ENCODE measurements at places on chromosomes 6 and 20.

GRCh38 chr6:142906945-142907470 is 38.0 kb downstream of the HIVEP2 start:
- DNase-seq = no peak

DNA sequence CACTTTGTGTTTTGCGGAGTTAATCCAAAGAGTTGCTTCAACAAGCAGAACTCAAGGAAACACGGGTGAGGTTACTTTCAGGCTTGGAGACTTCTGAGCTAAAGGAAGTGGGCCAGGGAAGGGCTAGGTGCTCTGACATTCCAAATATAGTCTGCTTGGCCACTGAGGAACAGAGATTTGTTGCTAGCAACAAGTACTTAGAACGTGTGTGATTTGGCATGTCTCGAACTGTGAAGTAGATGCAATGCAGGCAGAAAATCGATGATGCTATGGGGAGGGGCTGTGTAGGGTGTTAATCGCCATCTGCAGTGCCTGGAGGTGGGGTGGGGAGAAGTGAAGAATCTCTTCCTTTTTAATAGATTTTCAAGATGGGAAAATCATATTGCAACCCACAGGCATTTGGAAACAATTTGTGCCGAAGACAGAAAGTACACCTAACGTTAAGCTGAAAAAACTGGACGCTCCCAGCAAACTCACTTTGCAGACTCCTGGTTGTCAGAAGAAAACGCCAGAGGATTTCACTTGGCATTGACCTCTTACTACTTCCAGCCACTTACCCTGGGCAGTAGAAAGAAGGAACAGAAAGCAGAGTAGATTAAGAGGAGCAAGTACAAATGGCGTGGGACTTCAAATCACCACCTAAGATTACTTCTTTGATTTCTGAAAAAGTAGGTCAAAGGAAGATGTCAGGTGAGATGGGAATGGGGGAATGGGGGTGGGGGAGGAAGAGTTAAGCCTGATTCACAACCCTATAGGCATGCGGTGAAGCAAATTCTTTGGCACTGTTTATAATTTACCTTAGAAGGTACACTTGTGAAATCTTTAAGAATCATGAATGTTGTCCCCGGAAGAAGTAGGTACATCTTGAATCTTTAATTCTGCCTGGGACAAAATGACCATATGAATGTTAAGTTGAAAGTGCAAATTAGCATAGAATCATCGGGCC is 314.1 kb downstream of the CD83 start:
- no peak for DNase-seq

GRCh38 chr6:168320634-168321033 is 1.1 kb upstream of the DACT2 start:
- DNase-seq = no peak

- DNase-seq = no peak
These were observed 31.3 kb upstream of the AAR2 start for GRCh38 chr20:36205026-36205425.

GRCh38 chr20:2775139-2775538 is 25.3 kb downstream of the CPXM1 start:
- DNase-seq = no peak

- DNase-seq = no peak
These were observed 265.5 kb downstream of the ZFAND3 start for GRCh38 chr6:38085031-38085430.

GRCh38 chr6:20129290-20130088 is 82.8 kb downstream of the MBOAT1 start:
- no peak for DNase-seq

DNA sequence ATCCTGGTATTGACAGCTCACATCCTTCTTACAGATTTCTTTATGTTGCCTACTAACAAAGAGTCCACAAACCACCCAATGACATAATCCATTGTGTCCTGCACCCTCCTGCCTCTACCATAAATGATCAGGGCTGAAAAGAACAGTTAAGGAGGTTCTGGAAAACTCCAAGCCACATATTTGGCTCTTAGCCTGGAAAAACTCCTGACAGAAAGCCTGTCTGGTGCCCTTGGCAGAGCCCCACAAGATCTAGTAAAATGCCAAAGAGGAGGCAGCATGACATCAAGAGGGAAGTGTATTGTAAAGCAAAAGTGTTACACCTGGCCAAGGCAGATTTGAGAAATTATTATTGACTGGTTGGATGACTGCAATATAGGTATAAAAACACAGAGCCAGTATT is 126.4 kb upstream of the VGLL2 start:
- no peak for DNase-seq

DNA sequence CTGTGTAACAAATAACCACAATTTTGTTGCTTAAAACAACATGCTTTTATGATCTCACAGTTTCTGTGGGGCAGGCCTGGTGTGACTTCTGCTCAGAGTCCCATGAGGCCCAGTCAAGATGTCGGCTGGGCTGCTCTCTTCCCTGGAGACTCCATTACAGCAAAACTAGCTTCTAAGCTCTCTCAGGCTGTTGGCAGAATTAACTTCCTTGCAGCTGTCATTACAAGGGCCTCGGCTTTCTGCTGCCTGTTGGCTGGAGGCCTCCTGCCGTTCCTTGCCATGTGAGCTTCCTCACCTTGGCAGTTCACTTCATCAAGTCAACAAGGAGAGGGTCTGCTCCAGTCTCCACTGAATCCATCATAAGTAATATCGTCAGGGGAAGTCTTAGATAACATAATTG is 659.2 kb downstream of the PRKN start:
- no peak for DNase-seq

DNA sequence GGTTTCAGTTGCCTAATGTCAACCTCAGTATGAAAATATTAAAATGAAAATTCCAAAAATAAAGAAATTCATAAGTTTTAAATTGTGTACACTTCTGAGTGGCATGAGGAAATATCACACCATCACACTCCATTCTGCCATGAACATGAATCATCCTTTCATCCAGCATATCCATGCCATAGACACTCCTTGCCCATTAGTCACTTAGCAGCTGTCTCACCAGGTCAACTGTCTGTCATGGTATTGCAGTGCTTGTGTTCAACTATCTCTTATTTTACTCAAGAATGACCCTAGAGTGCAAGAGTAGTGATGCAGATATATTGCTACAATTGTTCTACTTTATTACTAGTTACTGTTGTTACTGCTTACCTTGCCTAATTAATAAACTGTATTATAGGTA is 712.4 kb downstream of the EPHA7 start:
- DNase-seq = no peak

- DNase-seq = no peak
These were observed 213.4 kb downstream of the PACRG start for GRCh38 chr6:162941128-162941527.

DNA sequence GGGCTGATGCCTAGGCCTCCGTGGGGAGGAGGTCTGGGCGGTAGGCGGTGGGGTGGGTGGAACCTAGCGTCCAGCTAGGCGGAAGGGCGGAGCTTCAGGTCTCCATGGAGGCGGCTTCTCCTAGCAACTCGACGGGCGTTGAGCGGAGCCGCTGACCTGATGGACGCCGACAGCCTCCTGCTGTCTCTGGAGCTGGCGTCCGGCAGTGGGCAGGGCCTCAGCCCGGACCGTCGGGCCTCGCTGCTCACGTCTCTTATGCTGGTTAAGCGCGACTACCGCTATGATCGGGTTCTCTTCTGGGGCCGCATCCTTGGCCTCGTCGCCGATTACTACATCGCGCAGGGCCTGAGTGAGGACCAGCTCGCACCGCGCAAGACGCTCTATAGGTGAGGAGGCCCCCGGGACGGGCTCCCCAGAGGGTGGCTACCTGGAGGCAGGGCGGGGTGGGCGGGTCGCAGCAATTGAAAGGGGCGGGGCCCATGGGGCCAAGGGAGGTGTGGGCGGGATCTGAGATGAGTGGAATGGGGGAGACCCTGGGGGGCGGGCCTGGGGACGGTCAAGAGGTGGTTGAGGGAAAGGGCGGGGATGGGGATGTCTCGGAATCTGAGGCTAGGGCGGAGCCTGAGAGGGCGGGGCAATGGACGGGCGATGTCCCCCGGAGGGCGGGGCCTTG is at the start of gene RSPH9:
Gene RSPH9, plus strand, starts transcription at position 97 of the 673 bp plus-strand sequence. Its CDS starts 63 bp downstream, at position 160.
- DNase-seq = peak; percentile 98

GRCh38 chr6:37967651-37968050 is 148.1 kb downstream of the ZFAND3 start:
- no peak for DNase-seq

GRCh38 chr20:41055679-41056078 is 27.1 kb downstream of the TOP1 start:
- DNase-seq = no peak

DNA sequence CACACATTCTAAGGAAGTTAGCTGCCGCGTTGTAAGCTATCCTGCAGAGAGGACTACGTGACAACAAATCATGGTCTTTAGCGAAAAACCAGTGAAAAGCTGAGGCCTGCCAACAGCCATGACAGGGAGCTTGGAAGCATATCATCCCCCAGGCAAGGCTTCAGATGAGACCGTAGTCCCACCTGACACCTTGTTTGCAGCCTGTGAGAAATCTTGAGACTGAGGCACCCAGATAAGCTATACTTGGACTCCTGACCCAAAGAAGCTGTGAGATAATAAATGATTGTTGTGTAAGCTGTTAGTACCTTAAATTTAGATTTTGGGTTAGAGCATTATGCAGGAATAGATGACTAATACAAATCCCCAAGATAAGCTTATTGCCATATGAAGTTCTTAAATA is 45.4 kb upstream of the SENP6 start:
- DNase-seq = no peak

DNA sequence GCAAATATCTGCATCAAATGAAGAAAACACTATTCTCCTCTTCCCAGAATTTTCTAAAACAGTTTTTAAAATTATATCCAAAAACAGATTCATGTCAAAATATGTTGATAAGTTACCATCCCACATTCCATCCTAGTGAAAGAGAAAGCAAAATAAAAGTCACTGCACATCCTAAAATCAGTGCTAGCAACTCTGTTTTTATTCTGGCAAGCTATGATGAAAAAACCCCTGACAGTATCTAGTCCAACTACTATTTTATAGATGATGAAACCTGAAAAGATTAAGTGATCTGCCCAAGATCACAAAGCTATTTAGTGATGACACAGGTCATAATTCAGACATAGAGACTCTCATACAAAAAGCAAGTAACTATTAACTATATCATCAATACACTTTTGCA is 190.3 kb upstream of the SHLD1 start:
- no peak for DNase-seq

DNA sequence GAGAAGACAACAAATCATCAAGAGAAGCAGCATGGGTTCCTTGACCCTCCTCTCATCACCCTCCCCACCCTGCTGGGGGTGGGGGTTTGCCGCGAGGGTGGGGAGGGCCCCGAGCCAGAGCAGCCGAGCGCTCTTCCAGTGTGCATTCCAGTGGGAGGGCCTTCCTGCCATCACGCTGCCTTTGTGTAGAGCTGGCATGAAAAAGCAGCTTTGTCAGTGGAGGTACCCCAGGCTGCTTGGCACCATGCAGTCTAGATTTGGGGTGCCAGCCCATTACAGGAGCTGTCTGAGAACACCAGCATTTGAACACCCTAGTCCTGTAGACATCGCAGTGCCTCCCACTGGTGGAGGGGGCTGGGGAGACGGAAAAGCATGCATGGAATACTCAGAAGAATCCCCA is 12.2 kb downstream of the BAK1 start:
- DNase-seq = no peak

DNA sequence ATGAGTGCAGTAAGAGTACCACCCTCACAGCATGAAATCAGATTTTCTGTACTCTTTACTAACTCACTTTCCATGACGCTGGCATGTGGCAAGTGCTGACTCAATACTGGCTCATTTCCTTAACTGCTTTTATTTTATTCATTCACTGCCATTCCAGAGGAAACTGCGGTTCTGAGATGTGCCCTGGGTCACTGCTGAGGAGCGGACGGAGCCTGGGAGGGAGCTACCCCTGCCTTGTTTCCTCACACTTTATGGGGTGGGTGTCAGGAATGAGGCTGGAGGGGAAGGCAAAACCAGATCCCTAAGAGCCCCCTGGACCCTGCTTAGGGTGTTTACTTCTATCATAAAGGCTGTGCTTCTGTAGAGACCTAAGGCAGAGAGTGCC is 14.4 kb downstream of the NT5E start:
- DNase-seq = no peak

DNA sequence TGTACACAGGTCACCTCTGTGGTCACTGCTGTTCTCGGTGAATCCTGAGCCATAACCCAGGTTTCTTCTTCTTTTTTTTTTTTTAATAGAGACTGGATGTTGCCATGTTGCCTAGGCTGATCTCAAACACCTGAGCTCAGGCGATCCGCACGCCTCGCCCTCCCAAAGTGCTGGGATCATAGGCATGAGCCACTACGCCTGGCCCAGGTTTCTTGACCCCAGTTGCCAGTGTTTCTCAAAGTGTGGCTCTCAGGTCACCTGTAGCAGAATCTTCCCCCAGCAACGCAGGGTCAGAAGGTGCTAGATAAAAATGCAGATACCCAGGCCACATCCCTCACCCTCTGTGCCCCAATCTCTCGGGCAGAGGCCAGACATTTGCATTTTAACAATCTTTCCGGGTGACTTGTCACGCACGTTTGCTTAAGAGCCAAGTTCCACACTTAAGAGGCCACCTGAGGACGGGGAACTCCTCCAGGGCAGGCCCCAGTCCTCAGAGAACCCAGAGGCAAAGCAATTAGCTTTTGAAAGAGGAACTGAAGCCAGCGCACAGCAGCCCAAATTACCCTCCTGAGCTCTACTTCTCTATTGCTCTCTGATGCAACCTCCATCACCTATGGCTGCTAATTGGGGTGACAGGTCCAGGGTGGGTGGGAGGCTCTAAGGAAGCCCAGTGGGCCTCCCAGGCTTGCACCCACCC is 81.8 kb downstream of the NFATC2 start:
- DNase-seq = no peak

DNA sequence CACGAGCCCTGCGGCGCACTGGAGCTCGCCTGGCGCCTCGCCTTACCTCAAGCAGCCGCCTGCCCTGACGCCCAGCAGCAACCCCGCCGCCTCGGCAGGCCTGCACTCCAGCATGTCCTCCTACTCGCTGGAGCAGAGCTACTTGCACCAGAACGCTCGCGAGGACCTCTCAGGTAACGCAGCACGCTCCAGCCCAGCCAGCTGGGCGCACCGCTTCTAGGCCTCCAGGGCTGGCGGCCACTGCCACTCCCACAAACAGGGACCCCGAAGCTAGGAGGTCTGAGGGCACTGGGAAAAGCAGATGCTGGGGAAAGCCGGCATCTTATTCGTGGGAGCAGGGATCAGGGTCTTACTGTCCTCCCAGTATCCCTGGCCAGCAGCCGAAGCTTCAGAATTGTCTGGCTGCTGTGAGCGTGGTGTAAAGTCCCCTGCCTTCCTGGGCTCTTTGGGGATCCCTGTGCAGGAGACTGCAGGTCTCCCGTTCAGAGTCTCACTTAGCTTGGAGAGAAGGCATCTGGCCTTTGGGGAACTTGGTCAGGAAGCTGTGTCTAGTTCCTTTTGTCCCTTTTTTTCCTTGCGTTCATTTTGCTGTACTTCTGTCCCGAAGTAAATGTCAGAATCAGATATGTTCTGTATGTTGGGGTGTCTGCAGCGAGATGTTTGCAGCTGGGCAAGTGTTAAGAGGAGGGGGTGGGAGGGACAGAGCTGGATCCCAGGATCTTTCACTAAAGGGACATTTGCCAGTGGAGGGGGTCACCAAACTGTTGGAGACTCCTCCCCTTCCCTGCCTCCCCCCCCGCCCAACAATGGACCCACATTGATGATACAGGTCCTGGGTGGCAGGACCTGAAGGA is 1.8 kb downstream of the FOXF2 start:
- peak; percentile 62 for DNase-seq

Measured in H9 (cell line).